Endothelial cell of umbilical vein (primary cell): ENCODE measurements at places on chromosomes 5 and 9. TPM values are rescaled to one million over a fixed set of nuclear protein-coding genes. Genes with fewer than 3 reads are reported as not detected.

DNA sequence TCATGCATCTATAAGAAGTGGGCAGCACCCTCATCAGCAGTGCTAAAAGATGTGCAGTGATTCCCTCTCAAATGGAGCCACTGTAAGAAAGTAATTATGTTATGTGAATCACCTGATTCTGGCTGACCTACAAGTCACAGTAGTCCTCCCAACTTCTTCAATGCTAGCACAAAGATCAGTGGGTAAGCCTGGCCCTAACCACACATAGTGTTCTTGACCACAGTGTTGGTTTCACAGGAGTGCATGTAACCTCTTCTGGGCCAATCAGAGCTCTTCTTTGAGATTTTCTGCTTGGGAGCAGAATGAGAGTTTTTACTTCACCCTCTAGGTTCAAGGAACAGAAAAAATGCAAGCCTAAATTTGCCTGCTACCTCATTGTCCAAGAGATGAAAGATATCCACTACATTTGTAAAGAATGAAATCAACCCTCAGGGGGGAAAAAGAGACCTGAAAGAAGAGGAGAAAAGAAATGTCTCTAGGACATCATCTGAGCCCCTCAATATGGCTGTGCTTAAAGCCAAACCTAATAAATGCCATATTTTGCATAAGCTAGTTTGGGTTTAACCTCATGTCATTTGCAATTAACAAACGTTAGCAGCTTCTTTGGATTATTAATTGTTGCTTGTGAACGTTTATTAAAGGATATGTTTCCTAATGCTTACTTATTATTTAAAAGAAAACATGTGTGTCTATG, 65.3 kb upstream of the ADRB2 start:
- no peaks in the 10 kb centered on the region for H3K36me3 ChIP-seq
- H3K4me1 ChIP-seq, result no peaks in the 10 kb centered on the region
- H3K27ac ChIP-seq, result no peak overlapping the region
- H3K27me3 ChIP-seq, result no peaks in the 10 kb centered on the region
- DNase-seq, result no peak

GRCh38 chr5:75051217-75051751, 1.1 kb downstream of the GCNT4 start:
- H3K4me1 ChIP-seq, result peaks cover 14% of the 10 kb centered on the region
- peaks cover 3% of the 10 kb centered on the region for H3K27me3 ChIP-seq
- DNase-seq, result no peak
- H3K36me3 ChIP-seq, result no peaks in the 10 kb centered on the region

- no peaks in the 10 kb centered on the region for H3K4me1 ChIP-seq
- no peaks in the 10 kb centered on the region for H3K36me3 ChIP-seq
- no peak overlapping the region for H3K4me3 ChIP-seq
- DNase-seq, result no peak
- no peak overlapping the region for H3K27ac ChIP-seq
Measured at GRCh38 chr5:166625210-166625865, 1666.1 kb upstream of the WWC1 start.

- H3K4me1 ChIP-seq, result peaks cover 9% of the 10 kb centered on the region
- H3K27ac ChIP-seq, result no peak overlapping the region
- no peaks in the 10 kb centered on the region for H3K36me3 ChIP-seq
- no peak for DNase-seq
Measured at GRCh38 chr5:1107167-1108022, 4.5 kb downstream of the SLC12A7 start.

GRCh38 chr5:42351956-42352355, 71.3 kb upstream of the GHR start:
- H3K27ac ChIP-seq, result no peak overlapping the region
- DNase-seq, result no peak
- no peak overlapping the region for H3K4me3 ChIP-seq
- H3K4me1 ChIP-seq, result no peaks in the 10 kb centered on the region
- no peaks in the 10 kb centered on the region for H3K27me3 ChIP-seq

- no peaks in the 10 kb centered on the region for H3K36me3 ChIP-seq
- no peak overlapping the region for H3K27ac ChIP-seq
- no peak overlapping the region for H3K4me3 ChIP-seq
- DNase-seq, result no peak
- no peaks in the 10 kb centered on the region for H3K4me1 ChIP-seq
Measured at GRCh38 chr5:133849116-133849515, 119.3 kb downstream of the C5orf15 start.

- no peak for DNase-seq
- no peak overlapping the region for H3K4me3 ChIP-seq
- no peaks in the 10 kb centered on the region for H3K36me3 ChIP-seq
- H3K27ac ChIP-seq, result no peak overlapping the region
- peaks cover 2% of the 10 kb centered on the region for H3K4me1 ChIP-seq
- H3K27me3 ChIP-seq, result no peaks in the 10 kb centered on the region
Measured at GRCh38 chr9:16322849-16323248, 547.6 kb downstream of the BNC2 start.

The MARCHF3 gene
- 30.2 and 35.0 TPM in 2 replicates for polyA plus RNA-seq

The ANXA6 gene
- polyA plus RNA-seq, result 173 and 195 TPM in 2 replicates

The PTGDS gene
- polyA plus RNA-seq, result not detected in 2 replicates

The ACTBL2 gene
- 0.03 and 0.08 TPM in 2 replicates for polyA plus RNA-seq

The CEL gene
- polyA plus RNA-seq, result 0.81 and 0.92 TPM in 2 replicates

The SPATA31C1 gene
- polyA plus RNA-seq, result not detected in 2 replicates
